PC-3 (cell line): ENCODE measurements at places on chromosomes 6 and 20. TPM values are rescaled to one million over a fixed set of nuclear protein-coding genes. Genes with fewer than 3 reads are reported as not detected.

- no peak overlapping the region for H3K4me3 ChIP-seq
- H3K27ac ChIP-seq, result peak overlapping the region; percentile 48
- H3K27me3 ChIP-seq, result no peaks in the 10 kb centered on the region
- no peaks in the 10 kb centered on the region for H3K4me1 ChIP-seq
Observed at GRCh38 chr6:4487538-4487937, 288.7 kb upstream of the CDYL start.

GRCh38 chr20:32906200-32906599 lies 47.5 kb downstream of the EFCAB8 start:
- H3K27ac ChIP-seq, result no peak overlapping the region
- no peak overlapping the region for H3K4me3 ChIP-seq
- no peak for DNase-seq
- no peaks in the 10 kb centered on the region for H3K27me3 ChIP-seq
- no peaks in the 10 kb centered on the region for H3K4me1 ChIP-seq

DNA sequence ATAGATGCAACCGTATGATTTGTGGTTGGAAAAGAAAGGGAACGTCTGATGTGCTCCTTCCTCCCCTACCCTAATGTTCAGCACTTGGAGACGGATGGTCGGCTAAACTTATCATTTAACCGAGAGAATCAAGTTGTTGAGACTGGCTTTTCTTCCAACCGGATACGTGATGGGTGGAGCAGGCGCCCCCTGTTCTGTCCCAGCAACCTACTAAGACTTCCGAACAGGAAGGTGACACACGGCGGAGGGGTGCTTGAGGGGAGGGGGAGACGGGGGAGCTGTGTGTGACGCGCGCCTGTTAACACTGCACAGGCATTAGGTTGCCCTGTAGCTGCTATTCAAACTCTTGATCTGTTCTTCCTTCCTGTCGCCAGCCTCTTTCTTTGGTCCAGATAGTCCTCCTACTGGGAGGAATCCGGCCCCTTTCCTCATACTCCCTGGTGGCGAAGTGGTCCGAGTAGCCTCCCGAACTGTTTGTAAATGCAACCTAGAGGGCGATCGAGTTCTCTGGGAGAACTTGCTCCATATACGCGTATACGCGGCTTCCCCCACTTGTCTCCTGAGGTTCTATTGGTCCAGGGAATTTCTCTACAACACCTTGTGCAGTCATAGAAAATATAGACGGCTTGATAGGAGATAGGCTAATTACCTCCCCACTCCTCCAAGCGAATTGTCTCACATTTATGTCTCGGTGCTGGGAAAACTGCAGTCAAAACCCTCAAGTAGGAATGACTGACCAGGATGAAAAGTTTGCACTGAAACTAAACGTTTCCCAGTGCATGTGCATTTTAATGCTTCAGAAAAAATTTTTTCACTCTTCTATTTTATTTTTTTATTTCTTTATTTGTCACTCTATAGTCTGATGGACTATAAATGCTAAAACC lies 126.0 kb upstream of the SLC2A12 start:
- no peak overlapping the region for H3K27ac ChIP-seq
- H3K4me3 ChIP-seq, result no peak overlapping the region
- DNase-seq, result no peak
- no peaks in the 10 kb centered on the region for H3K27me3 ChIP-seq
- H3K36me3 ChIP-seq, result peaks cover 5% of the 10 kb centered on the region

The CST3 gene
- 311 and 331 TPM in 2 replicates for total RNA-seq

The SMLR1 gene
- total RNA-seq, result not detected in 2 replicates

The TFAP2C gene
- total RNA-seq, result 36.3 and 37.6 TPM in 2 replicates

GRCh38 chr6:142855893-142856623 lies 88.9 kb downstream of the HIVEP2 start:
- H3K27me3 ChIP-seq, result no peaks in the 10 kb centered on the region
- DNase-seq, result no peak
- H3K27ac ChIP-seq, result no peak overlapping the region

- no peaks in the 10 kb centered on the region for H3K27me3 ChIP-seq
- no peak overlapping the region for H3K4me3 ChIP-seq
- no peaks in the 10 kb centered on the region for H3K36me3 ChIP-seq
- no peak for DNase-seq
Observed at GRCh38 chr6:11356404-11357155, 124.1 kb upstream of the NEDD9 start.

DNA sequence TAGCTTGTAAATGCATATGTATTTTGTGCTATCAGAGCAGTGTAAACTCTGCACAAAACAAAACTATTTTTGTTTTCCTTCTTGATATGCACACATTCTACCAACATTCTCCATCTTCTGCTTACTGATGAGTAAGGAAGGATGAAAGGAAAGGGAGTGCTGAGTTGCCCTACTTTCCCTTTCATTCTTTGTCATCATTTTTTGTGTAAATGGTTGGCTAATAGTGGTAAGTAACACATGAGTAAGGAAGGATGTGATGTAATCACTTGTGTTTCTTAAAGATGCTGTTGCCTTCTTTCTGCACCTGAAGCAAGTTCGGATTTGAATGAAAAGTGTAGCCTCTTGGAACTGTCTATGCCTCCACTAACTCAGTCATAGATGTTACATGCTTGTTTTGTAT lies 4.6 kb upstream of the REV3L start:
- H3K4me1 ChIP-seq, result peaks cover 13% of the 10 kb centered on the region
- no peak overlapping the region for H3K4me3 ChIP-seq
- peak; percentile 35 for DNase-seq
- no peak overlapping the region for H3K27ac ChIP-seq

- H3K36me3 ChIP-seq, result no peaks in the 10 kb centered on the region
- H3K4me1 ChIP-seq, result no peaks in the 10 kb centered on the region
- no peak overlapping the region for H3K27ac ChIP-seq
- H3K27me3 ChIP-seq, result no peaks in the 10 kb centered on the region
- no peak overlapping the region for H3K4me3 ChIP-seq
- DNase-seq, result no peak
Observed at GRCh38 chr6:23561732-23562131, 564.3 kb upstream of the NRSN1 start.

DNA sequence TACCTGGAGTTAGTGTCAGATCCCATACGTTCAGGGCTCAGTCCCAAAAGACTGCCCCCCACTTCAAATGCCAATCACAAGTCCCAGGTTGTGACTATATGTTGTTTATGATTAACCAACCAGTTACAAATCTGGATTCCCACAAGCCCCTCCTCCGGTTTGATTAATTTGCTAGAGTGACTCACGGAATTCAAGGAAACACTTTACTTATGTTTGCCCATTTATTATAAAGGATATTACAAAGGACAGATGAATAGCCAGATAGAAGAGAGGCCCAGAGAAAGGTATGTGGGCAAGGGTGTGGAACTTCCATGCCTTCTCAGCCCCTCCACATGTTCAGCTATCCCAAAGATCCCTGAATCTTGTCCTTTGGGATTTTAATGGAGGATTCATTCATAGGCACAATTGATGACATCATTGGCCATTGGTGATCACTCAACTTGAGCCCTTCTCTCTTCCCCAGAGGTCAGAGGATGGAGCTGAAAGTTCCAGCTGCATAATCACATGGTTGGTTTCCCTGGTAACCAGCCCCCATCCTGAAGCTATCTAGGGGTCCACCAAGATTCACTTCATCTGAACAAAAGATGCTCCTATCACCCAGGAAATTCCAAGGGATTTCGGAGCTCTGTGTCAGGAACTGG lies 2.0 kb downstream of the ECT2L start:
- DNase-seq, result peak; percentile 14
- H3K4me3 ChIP-seq, result no peak overlapping the region
- no peaks in the 10 kb centered on the region for H3K36me3 ChIP-seq
- no peak overlapping the region for H3K27ac ChIP-seq

GRCh38 chr6:32529697-32530430 lies at the start of gene HLA-DRB5:
TSS of gene HLA-DRB5 (minus strand) at chr6:32530287. CDS start at chr6:32530224, 63 bp downstream.
- no peak within 1 kb of the TSS for H3K4me3 ChIP-seq
- no peak for DNase-seq
- no peaks in the 10 kb centered on the region for H3K27me3 ChIP-seq
- H3K4me1 ChIP-seq, result no peaks in the 10 kb centered on the region
- H3K36me3 ChIP-seq, result no peaks in the 10 kb centered on the region

DNA sequence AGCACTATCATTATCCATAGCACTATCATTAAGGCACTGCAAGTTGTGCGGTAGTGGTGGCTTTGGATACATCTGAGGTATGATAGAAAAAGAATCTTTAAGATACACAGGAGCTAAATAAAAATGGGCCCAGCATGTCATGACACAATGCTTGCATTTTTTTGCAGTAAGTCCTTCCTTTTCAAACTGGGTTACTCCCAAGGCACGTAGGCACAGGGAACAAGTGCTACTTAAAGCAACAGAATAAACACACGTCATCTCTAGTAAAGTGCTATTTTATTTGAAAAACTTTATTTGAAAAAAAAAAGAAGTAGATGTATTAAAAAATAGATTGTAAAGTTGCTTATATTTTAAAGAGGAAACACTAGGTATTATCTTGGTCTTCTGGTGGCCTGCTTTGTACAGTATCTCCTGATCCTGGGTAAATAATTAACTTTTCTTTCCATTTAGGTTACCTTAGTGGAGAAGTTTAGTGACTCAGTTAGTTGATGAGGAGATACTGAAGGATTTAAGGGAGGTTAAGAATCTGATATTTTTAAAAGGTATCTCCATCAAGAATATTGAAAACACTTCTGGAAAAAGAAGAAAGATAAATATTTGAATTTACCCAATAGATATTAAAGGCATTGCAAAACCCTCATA lies 129.6 kb downstream of the EDN1 start:
- no peak for DNase-seq
- peaks cover 32% of the 10 kb centered on the region for H3K4me1 ChIP-seq
- H3K27me3 ChIP-seq, result no peaks in the 10 kb centered on the region
- no peaks in the 10 kb centered on the region for H3K36me3 ChIP-seq
- no peak overlapping the region for H3K4me3 ChIP-seq

GRCh38 chr6:142242269-142242668 lies 59.5 kb upstream of the ADGRG6 start:
- DNase-seq, result no peak
- H3K36me3 ChIP-seq, result no peaks in the 10 kb centered on the region
- H3K4me1 ChIP-seq, result no peaks in the 10 kb centered on the region
- H3K4me3 ChIP-seq, result no peak overlapping the region

GRCh38 chr6:157443066-157443800 lies 62.2 kb downstream of the ZDHHC14 start:
- no peaks in the 10 kb centered on the region for H3K27me3 ChIP-seq
- no peak overlapping the region for H3K4me3 ChIP-seq
- peak; percentile 21 for DNase-seq

The ZNF133 gene
- total RNA-seq, result 16.3 and 17.1 TPM in 2 replicates

The TRIM10 gene
- not detected in 2 replicates for total RNA-seq

DNA sequence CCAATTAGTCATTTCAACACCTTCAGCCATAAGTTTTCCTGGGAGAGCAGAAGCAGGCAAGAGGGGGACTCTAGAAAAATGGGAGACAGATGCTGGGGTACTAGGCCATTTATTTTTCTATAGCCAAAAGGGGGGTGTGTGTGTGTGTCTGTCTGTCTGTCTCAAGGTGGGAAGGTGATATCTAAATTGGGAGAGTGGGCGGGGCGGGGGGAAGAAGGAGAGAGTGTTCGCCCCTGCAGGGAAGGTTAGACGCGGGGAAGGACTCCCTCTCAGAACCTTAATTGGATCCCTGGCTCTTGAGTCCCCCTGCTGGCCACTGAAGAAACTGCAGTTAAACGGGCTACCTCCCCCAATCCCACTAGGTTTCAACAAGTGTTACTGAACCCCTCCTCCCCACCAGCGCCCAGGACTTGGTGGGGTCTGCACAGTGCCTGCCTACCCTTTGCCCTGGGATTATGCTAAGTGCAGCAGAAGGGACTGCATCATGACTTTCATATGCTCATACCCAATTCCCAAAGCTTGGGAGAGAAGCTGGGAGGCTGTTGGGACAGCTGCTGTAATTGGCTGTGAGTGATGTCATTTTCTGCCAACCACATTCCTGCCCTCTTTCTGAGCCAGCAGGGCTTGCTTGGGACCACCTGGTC lies 45.8 kb downstream of the FOXP4 start:
- no peak overlapping the region for H3K27ac ChIP-seq
- DNase-seq, result peak; percentile 80
- peaks cover 4% of the 10 kb centered on the region; the same call in 1 of the 2 replicates for H3K36me3 ChIP-seq

The OR2H1 gene
- not detected in 2 replicates for total RNA-seq
